ENCODE measurements at places on chromosomes 4 and X.

DNA sequence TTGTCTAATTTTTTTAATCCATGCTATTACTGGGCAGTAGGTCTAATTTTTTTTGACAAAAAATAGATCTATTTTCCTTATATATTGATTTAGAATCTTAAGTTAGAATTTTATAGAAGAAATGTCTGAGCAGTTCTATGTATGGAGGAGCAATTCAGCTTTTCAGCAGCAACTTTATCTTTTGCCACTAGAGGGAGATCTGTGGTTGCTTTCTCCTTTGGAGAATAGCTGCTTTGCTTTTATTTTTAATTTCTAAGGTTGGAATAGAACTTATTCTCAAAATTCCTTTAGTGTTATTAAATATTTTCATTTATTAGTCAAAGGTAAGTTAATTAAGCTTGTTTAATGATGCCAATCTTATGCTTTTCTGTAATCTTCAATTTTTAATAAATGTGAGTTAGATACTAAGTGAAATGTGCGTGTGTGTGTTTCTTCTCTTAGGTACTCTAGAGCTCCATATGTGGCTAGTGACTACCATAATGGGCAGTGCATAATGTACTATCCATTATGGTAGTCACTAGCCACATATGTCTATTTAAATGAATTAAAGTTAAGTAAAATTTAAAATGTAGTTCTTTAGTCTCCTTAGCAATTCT lies 29.3 kb downstream of the FAM199X start:
- DNase-seq, result no peak

DNA sequence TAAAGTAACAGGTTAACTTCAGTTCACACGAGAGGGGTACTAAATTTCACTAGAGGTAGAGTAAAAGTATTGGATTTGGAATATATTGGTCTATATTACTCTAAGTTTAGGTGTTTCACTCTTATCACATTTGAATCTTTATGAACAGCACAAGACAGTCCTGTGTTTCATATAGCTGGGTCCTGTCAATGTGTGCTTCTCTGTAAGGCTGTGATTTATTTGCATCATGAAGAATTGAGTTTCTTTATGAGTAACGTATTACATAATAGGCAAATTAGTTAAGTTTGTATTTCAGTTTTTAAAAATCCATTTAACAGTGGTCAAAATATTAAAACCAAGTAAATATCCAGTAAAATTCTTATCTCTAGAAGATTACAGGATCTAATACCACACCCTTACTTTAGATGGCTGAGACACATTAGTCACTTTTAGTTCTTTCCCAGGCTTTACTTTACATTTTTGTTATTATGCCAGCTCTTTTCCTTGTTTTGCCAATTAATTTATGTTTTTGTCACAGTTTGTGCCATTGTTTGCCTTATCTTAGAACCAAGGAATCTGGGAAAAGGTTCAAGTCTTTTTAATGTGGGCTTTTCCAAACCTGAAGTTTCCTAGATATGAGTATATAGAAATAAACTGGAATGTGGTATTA lies 32.1 kb downstream of the NUDT6 start:
- no peak for DNase-seq

- no peak for DNase-seq
These were observed 50.6 kb downstream of the PPARGC1A start for GRCh38 chr4:23839279-23839678.

DNA sequence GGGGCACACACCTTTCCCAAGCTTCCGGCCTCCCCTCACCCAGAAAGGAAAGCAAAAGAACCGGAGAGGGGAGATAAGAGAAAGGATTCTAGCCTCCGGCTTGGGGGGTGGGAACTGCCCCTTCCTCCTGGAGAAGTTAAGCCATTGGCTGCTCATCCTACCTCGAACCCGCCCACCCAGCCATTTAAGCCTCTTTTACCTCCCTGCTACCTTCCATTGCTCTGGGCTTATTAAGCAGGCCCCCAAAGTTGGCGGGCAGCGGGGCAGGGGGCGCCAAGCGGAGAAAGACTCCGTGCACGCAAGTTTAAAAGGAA lies 2.3 kb downstream of the MAML3 start:
- peak; percentile 97 for DNase-seq

GRCh38 chrX:97740886-97741285 lies 857.2 kb downstream of the RPA4 start:
- DNase-seq, result no peak

DNA sequence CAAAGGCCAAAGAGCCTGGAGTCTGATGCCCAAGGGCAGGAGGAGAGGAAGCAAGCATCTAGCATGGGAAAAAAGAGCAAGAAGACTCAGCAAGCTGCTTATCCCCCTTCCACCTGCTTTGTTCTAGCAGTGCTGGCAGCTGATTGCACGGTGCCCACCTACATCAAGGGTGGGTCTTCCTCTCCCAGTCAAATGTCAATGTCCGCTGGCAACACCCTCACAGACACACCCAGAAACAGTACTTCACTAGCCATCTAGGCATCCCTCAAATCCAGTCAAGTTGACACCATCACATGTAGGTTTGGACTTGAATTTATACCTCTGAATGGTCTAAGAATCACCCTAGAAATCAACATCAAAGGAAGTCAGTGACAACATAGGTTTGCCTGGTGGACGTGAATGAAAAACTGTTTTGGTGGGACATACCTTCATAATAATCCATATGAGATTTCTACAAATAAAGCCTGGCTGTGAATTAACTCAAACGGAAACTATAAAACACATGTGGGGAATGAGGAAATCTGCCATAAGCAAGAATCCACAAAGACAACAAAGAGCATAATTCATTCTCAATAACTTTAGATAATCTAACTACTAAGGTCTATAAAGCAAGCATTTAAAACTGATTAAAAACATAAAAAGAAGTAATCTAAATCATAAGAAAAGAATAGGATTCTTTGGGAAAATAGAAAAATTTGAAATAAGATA lies 185.8 kb upstream of the JADE1 start:
- DNase-seq, result no peak

DNA sequence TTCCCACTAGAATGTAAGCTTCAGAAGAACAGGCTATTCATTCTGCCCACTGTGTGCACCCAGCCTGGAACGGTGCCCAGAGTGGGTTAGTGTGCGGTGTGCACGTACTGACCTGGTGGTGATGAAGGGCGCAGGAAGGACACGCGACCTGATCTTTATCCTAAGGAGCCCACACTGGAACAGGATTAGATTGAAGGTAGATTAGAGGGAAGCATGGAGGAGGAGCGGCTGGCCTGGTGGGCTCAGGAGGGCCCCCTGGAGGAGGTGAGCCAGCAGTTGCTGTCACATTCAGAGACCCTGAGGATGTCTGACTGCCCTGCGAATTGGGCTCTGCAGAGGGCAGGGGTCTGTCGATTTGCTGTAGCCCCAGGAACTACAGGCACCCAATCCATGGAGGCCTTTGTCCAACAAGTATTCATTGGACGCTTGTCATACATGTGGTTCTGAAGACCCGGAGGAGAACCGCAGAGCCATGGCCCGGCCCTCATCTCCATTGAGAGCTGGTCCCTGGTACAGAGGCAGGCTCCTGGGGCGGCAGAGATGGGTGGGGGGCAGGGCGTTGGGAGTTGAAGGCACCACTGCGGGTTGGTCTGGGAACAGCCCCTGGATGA lies 73.2 kb downstream of the HTRA3 start:
- no peak for DNase-seq

DNA sequence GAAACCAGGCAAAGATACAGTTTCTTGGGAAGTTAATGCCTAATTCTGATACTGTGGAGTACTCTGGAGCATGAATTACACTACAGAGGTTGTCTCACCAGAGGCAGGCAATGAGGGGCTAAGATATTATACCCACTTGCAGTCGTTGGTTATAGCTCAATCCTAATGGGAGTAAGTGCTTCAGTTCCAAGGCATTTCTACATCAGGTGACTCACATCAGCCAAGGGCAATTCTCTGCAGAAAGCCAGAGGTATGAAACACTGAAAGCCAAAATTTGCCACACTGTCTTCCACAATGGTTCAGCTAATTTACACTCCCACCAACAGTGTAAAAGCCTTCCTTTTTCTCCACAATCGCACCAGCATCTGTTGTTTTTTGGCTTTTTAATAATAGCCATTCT lies 174.0 kb upstream of the IL15 start:
- DNase-seq, result no peak

GRCh38 chrX:43880425-43880824 lies 1.8 kb downstream of the MAOB start:
- no peak for DNase-seq

- no peak for DNase-seq
These were observed 100.7 kb downstream of the GPC3 start for GRCh38 chrX:133884430-133885394.

- no peak for DNase-seq
These were observed 1.3 kb downstream of the SH3TC1 start for GRCh38 chr4:8200302-8200975.

GRCh38 chrX:95350774-95351488 lies 1333.7 kb upstream of the DIAPH2 start:
- no peak for DNase-seq

DNA sequence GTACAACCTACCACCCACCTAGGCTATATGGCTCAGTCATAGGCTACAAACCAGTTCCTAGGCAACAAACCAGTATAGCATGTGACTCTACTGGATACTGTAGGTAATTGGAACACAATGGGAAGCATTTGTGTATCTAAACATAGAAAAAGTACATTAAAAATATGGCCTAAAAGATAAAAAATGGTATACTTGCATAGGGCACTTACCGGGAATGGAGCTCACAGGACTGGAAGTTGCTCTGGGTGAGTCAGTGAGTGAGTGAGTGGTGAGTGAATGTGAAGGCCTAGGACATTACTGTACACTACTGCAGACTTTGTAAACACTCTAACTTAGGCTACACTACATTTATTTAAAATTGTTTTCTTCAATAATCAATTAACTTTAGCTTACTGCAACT lies 139.2 kb upstream of the RBPJ start:
- DNase-seq, result no peak

DNA sequence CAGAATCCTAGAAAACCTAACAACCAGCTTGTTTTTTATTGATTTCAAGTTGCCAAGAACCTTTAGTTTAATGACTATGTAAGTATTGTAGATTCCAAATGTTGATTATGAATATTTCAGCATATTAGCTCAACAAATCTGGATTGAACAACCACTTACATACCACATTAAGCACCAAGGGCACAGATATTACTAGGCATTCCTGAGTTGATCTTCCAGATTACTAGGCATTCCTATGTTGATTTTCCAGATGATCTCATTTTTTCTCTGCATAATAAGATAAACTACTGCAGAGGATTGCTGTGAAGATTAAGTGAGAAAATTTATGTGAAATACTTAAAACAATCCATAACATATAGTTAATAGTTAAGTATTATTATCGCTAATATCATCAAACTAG lies 17.4 kb upstream of the DCAF8L1 start:
- no peak for DNase-seq

GRCh38 chr4:122742933-122743829 lies 10.7 kb downstream of the BBS12 start:
- DNase-seq, result no peak

GRCh38 chr4:114595207-114595606 lies 3.4 kb upstream of the UGT8 start:
- no peak for DNase-seq

DNA sequence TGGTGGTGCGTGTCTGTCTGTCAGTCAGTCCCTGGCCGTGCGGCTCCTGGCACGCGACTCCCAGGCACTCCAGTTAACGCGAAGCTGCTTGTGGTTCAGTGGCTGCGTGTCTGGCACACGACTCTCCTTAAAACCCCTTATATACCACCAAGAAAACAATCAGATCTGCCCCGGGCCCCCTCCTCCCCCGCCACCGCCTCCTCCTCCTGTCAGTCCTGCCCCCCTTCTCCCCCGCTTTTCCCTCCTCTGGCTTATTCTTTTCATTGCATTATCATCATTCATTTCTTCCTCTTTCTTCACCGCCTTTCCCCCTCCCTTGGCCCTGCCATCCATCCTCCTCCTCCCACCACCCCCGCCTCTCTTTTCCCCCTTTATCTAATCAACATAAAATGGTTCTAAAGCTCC lies at the start of gene NEUROG2:
Gene NEUROG2, minus strand, starts transcription at position 115 of the 405 bp plus-strand sequence. CDS start 705 bp downstream, outside the sequence.
- DNase-seq, result no peak

DNA sequence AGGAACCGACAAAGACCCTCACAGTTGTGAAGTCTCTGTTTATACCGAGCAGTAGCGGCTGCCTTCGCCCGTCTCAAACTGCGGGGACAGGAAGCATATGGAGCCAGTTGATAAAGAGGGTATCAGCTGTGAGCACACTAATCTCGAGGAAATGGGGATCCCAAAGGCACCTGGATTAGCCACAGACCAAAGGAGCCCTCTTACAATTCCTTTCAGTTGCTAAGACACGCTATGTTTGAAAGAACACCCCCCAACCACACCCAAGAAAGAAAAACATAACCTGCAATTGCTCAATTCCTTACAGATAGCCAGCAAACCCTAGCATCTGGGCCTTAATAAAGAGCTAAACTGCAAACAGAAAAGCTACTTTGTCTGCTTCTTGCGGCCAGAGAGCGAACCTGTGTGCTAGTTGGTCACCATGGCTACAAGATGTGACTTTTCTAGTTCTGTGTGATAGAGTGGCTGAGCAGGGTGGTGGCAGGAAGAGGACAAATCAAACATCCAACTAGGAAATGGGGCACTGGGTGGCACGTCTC lies 23.3 kb upstream of the CHRNA9 start:
- DNase-seq, result no peak

DNA sequence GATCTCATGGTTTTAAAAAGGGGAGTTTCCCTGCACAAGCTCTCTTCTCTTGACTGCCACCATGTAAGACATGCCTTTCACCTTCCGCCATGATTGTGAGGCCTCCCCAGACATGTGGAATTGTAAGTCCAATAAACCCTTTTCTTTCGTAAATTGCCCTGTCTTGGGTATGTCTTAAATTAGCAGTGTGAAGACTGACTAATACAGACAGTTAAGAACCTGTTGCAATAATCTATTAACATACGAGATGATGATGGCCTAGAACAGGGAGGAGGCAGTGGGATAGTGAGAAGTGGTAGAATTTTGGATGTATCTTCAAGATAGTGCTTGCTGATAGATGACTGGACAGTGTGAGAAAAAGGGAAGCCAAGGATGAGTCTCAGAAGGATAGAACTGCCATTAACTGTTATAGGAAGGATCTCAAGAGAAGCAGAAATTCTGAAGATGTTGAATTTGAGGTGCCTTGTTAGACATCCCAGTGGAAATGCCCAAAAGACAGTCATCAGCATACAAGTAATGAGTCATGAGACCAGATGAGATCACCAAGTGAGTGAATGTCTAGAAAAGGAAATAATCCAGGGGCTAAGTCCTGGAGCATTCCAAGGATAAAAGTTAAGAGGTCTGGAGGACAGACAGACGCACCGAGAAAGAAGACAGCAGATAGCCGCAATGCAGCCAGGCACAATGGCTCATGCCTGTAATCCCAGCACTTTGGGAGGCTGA lies 38.8 kb upstream of the UGDH start:
- no peak for DNase-seq

Measured in NCI-H1092 treated with DMSO at 0.1 percent for 48 hours (cell line).